ENCODE measurements at places on chromosomes 7 and 10. TPM values are rescaled to one million over a fixed set of nuclear protein-coding genes. Genes with fewer than 3 reads are reported as not detected.

The SUN3 gene
- total RNA-seq = not detected

The CHN2 gene
- total RNA-seq = 15.3 TPM

The AGAP6 gene
- 2.9 TPM for total RNA-seq

The AGR3 gene
- not detected for total RNA-seq

The ANLN gene
- 460 TPM for total RNA-seq

The CTAGE4 gene
- total RNA-seq = 0.09 TPM

The CFAP58 gene
- total RNA-seq = 0.06 TPM

The H2BK1 gene
- total RNA-seq = not detected

The OAT gene
- total RNA-seq = 90.5 TPM

The MAGI2 gene
- total RNA-seq = 0.06 TPM

The CC2D2B gene
- 0.29 TPM for total RNA-seq

The TMEM236 gene
- 0.06 TPM for total RNA-seq

The GIMAP4 gene
- total RNA-seq = not detected

Data from Daoy (cell line).